Stimulated activated CD8-positive, alpha-beta memory T cell treated with anti-CD3 and anti-CD28 coated beads, Interleukin-15, amount 100 ng/mL, for 4 hours (primary cell): ENCODE measurements at places on chromosomes 3 and 15.

DNA sequence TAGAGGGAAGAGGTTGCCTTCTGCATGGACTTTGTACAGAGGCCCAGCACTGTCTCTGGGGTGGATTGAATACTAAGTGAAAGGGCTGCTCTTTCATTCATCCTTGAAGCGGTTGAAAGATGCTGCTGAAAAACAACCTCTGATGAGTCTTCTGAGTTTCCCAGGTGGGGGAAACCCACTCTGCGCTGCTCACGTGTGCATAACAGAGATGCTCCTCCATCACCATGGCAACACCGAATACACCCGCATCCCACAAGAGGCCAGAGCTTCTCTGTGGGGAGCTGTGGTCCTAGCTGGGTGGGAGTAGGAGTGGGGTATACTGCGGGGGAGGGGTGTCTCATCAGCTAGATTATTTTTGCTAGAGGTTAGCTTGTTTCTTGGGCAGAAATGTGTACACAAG is 6.1 kb upstream of the SYN2 start:
- no peak for DNase-seq

GRCh38 chr3:76715426-76715825 is 324.5 kb upstream of the ROBO2 start:
- no peak for DNase-seq

GRCh38 chr15:77346245-77347036 is 73.5 kb downstream of the PEAK1 start:
- no peak for DNase-seq

DNA sequence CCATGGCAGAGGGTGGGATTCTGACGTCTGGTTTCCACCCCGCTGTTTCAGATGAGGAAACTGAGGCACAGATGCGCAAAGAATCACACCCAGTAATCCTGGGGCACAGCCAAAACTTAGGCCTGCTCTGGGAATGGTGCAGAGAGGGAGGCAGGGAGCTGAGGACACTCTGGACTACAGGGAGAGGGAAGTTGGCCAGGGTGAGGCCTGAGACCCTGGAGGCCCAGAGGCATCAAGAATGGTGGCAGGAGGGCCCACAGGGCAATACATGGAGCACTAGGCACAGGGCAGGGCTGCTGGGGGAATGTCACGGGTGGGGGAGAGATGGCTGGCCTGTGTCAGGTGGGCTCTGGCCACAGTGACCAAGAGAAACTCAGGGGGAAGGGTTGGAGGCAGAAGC is 63.6 kb downstream of the TLE3 start:
- DNase-seq: no peak

- no peak for DNase-seq
Observed at GRCh38 chr3:146843476-146843875, 238.3 kb upstream of the PLSCR5 start.

GRCh38 chr3:72629191-72629631 is 219.0 kb downstream of the SHQ1 start:
- no peak for DNase-seq

- no peak for DNase-seq
Observed at GRCh38 chr3:12829886-12830784, 11.2 kb downstream of the RPL32 start.

- DNase-seq: no peak
Observed at GRCh38 chr3:187912007-187912406, 166.7 kb upstream of the BCL6 start.

DNA sequence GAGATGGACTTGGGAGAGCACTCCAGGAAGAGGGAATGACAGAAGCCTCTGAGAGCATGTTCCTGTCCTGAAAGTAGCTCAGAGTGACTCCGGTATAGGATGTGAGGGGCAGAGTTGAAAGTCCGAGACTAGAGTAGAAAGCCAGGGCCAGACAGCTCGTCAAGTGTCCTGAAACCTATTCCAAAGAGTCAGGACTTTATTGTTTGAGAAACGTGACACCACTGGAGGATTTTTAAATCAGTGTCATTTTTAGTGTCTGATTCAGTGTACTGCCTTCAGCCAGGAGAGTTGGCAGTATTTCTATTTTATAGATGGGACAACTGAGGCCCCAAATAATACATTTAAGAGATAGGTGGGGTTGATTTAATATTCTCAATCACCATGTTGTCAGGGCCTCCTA is 1.6 kb upstream of the RBMS3 start:
- no peak for DNase-seq

- DNase-seq: no peak
Observed at GRCh38 chr3:177514611-177515499, 317.6 kb upstream of the TBL1XR1 start.

DNA sequence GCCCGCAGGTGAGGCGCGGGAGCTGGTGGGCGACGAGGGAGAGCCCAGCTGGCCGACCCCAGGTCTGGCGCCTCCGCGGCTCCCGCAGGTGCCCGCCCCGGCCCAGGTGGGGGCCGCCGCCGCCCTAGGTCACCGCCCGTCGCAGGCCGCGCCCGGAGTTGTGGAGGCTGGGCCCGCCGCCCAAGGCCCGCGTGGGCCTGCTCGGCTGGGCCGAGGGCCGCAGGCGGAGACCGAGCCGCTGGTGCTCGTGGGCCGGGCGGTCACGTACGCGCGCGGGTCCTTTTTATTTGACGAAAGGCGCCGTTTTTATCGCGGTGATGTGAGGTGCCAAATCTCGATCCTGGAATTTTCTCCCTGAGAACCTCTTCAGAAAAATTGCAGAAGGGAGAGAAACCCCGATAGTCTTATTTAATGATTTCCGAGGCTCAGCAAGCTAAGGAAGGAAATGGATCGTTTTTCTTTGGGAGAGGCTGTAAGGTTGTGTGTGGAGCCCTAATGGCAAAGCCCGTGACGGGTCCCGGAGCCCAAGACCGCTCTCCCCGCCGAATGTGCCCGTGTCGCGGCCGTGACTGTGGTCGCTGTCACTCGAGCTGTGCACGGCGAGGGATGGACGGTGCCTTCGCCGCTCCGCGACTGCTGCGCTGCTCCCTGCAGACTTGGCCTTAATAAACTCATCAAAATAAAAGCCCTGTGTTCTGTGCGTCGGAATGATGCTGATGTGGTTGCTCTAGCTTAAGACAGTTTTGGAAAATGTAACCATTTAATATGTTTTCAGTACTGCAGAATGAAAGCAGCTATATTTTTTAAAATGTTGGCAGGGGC is 612 bp downstream of the APPL1 start:
- DNase-seq: no peak

DNA sequence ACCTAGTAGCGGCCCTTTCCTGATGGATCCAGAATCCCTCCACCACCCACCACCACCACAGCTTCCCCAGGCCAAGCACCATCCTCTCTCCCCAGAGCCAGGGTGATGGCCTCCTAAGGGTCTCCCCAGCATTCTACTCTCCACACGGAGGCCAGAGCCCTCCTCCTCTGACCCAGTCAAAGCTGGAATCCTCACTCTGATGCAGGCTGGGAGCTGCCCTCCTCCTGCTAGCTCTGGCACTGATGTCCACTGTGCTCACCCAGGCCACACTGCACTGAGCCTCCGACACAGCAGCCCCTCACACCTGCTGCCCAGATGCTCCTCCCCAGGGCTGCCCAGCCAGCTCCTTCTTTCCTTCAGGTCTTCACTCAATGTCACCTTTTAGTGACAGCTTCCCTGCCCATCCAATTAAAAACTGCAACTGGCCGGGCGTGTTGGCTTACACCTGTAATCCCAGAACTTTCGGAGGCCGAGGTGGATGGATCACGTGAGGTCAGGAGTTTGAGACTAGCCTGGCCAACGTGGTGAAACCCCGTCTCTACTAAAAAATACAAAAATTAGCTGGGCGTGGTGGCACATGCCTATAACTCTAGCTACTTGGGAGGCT is 21.0 kb downstream of the XXYLT1 start:
- no peak for DNase-seq

- DNase-seq: no peak
Observed at GRCh38 chr15:38377636-38378035, 76.3 kb upstream of the FAM98B start.

- DNase-seq: no peak
Observed at GRCh38 chr3:20575146-20575545, 389.1 kb upstream of the SGO1 start.
